ENCODE measurements at places on chromosomes 13 and 19.

DNA sequence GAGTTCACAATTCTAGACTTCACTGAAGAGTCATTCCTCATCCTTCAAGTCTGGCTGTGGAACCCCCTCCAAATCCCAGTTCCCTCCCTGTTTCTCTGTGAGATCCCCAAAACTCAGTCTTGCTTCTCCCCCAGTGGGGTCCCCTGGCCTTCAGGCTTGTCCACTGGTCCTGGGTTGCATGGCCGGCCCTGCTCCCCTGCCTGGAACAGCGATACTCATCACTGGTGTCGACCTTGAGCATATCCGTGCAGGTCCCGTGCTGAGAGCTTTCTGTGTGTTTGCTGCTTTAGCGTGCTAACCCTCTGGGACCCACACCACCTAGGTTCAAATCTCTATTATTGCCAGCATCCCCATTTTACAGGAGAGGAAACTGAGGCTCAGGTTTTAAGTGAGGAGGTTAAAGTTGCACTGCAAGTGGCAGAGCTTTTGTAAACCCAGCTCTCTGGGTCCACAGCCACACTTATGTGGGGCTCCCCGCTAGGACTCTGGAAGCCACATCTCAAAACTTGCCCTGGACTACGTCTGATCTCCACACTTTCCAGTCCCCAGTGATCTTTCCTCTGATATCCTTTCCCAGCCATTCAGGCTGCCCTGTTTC is 15.5 kb downstream of the LIPE start:
- no peak for DNase-seq

DNA sequence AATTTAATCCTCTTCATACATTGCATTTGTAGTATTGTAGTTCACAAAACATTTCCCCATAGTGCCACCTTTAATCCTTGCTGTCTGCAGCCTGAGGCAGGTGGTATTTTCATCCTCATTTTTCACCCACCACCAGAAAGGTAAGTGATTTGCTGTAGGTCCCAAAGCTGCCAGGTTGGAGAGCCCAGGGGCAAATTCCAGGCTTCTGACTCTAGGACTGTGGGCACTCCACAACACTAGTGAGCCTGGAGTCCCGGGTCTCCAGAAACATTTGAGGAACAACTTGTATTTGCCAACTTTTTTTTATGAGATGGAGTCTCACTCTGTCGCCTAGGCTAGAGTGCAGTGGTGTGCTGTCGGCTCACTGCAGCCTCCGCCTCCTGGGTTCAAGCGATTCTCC is 6.2 kb downstream of the ILF3 start:
- no peak for DNase-seq

DNA sequence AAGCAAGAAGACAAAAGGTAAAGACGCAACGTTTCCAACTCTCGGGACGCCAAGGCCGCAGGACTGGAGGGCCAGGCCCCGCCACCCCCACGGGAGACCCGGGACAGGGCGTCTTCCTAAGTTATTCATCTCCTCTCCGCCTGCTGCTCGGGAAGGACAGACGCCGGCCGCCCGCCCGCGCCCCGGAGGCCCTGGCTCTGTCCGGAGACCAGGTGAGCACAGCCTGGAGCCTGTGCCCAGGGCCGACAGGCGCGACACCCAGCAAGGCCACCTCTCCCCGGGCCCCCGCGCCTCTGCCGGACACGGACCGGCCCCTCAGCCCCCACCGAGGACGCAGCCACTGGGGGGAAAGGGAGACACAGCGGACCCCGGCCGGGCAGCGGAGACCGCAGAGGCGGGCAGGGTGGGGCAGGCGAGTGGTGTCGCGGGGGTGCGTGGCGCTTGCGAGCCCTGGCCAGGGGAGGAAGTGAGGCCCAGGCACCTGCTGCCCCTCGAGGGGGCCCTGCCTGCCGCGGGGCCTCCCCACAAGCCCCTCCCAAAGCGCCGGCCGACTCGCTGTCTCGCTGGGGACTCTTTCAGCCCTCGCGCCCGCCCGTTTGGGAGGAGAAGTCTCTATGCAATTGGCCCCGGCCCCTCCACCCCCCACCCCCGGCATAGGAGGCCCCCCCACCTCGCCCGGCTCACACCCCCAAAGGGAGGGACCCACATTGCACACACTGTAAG is 17.2 kb downstream of the SMIM24 start:
- DNase-seq: no peak

- DNase-seq: no peak
These were observed 106.0 kb downstream of the RAP2A start for GRCh38 chr13:97539651-97540610.

- DNase-seq: peak; percentile 50
These were observed 153.6 kb downstream of the KATNAL1 start for GRCh38 chr13:30153545-30154426.

GRCh38 chr13:45765464-45765863 is 63.3 kb downstream of the CBY2 start:
- DNase-seq: no peak

DNA sequence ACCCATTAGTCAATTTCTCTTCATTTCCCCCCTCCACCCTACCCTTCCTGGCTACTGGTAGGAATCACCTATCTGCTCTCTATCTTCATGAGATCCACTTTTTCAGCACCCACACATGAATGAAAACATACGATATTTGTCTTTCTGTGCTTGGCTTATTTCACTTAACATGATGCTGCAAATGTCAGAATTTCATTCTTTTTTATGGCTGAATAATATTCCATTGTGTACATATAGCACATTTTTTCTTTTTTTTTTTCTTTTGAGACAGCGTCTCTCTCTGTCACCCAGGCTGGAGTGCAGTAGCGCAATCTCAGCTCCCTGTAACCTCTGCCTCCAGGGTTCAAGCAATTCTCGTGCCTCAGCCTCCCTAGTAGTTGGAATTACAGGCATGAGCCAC is 9.9 kb upstream of the CALM3 start:
- no peak for DNase-seq

- DNase-seq: no peak
These were observed 96.8 kb upstream of the DOCK9 start for GRCh38 chr13:99074693-99075092.

GRCh38 chr13:76245211-76245610 is 609.1 kb downstream of the LMO7 start:
- DNase-seq: no peak

GRCh38 chr13:33752597-33752996 is 65.4 kb upstream of the RFC3 start:
- DNase-seq: no peak

DNA sequence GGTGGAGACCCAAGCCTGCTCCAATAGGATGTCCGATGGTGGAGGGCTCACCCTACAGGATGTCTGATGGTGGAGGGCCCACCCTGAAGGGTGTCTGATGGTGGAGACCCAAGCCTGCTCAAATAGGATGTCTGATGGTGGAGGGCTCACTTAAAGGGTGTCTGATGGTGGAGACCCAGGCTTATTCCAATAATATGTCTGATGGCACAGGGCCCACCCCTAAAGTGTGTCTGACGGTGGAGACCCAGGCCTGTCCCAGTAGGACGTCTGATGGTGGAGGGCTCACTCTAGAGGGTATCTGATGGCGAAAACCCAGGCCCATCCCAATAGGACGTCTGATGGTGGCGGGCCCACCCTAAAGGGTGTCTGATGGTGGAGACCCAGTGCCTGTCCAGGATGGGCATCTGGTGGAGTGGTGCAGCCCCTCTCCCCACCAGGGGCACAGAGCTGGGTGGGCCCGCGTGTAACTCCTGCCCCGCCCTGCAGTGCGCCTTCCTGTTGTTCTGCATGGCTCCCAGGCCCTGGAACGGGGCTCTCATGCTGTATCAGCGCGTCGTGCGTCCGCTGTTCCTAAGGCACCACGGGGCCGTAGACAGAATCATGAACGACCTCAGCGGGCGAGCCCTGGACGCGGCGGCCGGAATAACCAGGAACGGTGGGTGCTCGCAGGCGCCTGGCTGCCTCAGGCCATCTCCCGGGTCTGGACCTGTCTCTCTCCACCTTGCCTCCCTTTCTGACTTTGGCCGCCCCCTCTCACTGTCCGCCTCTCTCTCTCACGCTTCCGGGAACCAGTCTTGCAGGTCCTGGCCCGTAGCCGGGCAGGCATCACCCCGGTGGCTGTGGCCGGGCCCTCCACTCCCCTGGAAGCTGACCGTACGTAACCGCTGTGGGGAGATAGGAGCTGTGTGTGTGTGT is 5.1 kb downstream of the REEP6 start:
- DNase-seq: no peak

DNA sequence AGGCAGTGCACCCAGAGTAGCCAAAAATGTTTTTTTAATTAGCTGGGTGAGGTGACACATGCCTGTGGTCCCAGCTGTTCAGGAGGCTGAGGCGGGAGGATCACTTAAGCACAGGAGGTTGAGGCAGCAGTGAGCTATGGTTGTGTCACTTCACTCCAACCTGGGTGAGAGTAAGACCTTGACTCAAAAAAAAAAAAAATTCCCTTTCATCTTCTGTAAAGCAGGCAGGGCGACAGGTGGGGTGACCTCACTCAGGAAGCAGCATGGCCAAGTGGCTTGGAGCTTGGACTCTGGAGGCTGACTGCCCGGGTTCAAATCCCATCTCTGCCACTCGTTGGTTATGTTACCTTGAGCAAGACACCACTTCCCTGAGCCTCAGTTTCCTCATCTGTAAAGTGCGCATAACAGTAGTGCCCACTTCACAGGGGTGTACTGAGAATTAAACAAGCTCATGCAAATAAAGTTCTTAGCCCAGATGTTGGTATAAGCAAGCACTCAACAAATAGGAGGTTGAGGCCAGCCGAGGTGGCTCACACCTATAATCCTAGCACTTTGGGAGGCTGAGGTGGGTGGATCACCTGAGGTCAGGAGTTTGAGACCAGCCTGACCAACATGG is 48.3 kb downstream of the MAP4K1 start:
- peak; percentile 29 for DNase-seq

- DNase-seq: no peak
These were observed 76.0 kb downstream of the RASA3 start for GRCh38 chr13:114056205-114057013.

DNA sequence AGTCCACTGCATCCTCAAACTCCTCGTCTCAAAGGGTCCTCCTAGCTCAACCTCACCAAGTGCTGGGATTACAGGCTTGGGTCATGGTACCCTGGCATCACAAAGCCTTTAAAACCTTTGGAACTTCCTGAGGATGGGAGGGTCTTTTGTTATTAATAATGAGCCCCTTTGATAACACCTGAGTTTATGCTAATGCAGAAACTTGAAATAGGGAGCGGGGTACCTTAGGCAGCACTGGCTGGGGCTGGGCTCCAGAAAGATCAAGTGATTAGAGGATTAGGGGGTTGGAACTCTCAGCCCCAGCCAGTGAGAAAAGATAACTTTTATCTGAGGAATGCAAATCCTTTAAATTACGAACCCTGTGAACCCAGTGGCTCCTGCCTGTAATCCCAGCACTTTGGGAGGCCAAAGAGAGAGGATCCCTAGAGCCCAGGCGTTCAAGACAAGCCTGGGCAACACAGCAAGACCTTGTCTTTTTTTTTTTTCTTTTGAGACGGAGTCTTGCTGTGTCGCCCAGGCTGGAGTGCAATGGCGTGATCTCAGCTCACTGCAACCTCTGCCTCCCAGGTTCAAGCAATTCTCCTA is 9.3 kb upstream of the PSPC1 start:
- no peak for DNase-seq

GRCh38 chr19:30864391-30865215 is 484.6 kb downstream of the TSHZ3 start:
- DNase-seq: no peak

DNA sequence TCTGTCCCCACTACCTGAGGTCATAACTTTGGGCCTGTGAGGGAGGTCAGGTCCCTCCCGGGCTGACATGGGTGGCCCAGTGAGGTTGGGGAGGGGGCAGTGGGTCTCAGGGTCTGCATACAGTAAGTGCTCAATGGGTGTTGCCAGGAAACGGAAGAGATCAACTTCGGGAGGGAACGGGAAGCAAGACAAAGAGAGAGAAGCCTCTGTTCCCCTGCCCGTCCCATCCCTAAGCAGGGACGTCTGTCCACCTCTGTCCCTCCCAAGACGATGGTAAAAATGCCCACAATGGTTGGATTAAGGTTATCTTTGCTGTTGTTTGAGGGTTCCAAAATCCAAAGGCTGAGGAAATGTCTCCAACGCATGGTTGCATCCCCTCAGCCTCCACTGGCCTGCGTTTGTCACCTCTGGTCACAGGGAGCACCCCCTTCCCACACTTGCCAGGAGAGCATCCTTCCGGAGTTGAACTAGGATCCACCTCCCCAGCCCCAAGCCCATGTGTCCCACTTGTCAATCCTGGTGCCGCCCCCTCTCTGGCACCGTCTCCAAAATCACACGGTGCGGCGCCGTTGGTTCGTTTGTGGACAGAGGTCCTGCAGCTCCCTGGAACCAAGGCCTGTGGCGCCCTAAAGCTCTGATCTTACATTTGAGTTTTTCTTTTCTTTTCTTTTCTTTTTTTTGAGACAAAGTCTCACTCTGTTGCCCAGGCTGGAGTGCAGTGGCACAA is 774 bp upstream of the HOMER3 start:
- DNase-seq: no peak

- no peak for DNase-seq
These were observed 78.8 kb downstream of the CRYL1 start for GRCh38 chr13:20446900-20447299.

GRCh38 chr13:45219938-45220375 is 19.1 kb upstream of the KCTD4 start:
- DNase-seq: no peak
